ENCODE measurements at places on chromosomes 2 and 18.

- no peak for DNase-seq
Observed at GRCh38 chr18:76713432-76713831, 108.9 kb upstream of the ZNF236 start.

DNA sequence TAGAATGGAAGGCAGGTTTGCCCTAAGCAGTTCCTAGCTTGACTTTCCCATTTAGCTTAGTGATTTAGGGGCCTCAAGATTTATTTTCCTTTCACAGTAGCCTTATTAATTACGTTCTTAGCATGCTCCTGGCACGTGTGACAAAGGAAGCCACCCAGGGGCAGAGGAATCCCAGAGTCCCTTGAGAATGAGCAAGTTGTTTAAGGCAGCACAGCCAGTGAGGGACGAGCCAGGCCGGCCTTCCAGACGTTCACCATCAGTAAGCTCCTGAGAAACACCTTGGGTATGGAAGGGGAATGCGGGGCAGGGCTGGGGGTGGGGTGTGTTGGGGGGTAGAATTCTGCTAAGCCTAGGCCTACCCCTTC is 76.3 kb downstream of the SOWAHC start:
- DNase-seq = no peak

- no peak for DNase-seq
Observed at GRCh38 chr2:24490181-24490689, 819 bp upstream of the NCOA1 start.

DNA sequence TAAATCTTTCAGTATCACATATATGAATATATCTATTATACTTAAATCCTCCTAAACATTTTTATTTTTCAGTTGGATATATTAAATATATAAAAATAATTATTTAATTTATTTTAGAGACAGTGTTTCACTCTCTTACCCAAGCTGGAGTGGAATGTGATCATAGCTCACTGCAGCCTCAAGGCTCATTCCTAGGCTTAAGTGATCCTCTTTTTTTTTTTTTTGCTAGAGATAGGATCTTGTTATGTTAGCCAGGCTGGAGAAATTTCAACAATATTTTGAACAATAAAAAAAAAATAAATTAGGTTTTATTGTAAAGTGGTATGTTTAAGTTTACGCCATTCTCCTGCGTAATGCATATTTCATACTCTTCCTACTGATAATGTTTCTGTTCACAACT is 4.2 kb downstream of the SPAST start:
- DNase-seq = no peak

- DNase-seq = peak; percentile 24
Observed at GRCh38 chr18:649341-649740, 8.1 kb upstream of the TYMS start.

GRCh38 chr18:26741048-26741447 is 124.5 kb downstream of the AQP4 start:
- no peak for DNase-seq

DNA sequence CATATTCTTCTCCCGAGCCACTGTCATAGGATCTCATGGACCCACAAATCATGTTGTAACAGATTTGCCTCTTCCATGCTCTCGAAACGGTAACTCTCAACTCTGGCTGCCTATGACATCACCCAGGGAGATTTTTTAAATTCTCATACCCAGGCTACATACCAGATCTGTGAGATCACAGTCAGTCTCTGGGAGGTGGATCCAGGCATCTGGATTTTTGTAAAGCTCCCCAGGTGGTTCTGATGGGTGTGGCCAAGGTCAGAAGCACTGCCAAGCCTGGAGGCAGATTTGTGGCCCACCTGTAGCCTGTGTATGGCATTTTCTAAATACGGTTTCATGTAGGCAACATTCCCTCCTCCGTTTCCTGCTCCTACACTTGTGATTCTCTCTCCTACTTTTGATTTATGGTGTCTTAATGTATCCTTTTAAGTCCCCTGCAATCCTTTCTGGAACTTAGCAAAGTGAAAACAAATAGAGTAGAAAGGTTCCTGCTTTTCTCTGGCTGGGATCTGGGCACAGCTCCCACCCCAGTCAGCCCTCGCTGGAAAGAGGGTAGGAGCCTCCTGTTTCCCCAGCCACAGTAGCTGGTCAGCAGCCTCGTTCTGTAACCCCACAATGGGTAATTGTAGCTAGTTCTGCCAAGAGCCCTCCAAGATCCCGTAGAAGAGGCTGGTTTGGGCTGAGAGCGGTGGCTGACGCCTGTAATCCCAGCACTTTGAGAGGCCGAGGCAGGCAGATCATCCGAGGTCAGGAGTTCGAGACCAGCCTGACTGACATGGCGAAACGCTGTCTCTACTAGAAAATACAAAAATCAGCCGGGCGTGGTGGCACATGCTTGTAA is 96.2 kb downstream of the KLHL29 start:
- DNase-seq = peak; percentile 59

- no peak for DNase-seq
Observed at GRCh38 chr2:172702451-172702850, 33.2 kb upstream of the RAPGEF4 start.

GRCh38 chr2:85794491-85795121 is 40.8 kb downstream of the ATOH8 start:
- DNase-seq = no peak

DNA sequence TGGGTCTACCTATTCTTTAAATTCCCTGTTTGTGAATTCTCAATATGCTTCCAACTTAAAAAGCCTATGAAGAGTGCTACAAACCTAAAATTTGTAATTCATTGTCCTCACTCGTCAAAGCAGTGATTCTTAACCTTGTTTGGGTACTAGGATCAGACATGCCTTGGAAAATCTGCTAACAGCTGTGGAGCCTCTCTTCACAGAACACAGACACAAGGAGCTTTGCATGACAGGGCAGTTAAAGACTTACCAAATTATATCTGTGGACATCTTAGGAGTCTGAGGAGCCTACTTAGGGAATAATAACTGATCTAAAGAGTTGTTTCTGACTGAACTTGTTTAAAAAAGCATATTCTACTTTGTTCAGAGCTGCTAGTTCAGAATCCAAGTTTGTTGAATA is 38.1 kb downstream of the TMEM87B start:
- no peak for DNase-seq

DNA sequence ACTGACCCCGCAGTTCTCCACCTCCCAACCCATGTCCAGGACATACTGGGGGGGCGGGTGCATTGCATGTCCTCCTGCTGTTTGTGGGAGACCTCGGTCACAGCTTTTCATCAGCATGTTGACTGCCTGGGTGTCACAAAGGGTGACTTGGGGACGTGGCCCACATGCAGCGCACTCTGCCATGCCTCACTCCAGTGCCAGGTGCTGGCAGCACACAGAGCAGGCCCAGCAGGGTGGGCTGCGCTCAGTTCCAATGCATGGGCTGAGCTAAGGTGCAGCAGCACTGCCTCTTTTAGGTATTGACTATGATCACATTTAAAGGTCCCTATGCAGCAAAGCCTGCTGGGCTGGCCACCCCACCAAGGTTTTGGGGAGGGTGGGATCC is 261.9 kb upstream of the SALL3 start:
- DNase-seq = no peak

GRCh38 chr2:41711736-41712135 is 336.1 kb upstream of the PKDCC start:
- no peak for DNase-seq

GRCh38 chr2:96656540-96656939 is 14.0 kb downstream of the FER1L5 start:
- DNase-seq = no peak

- no peak for DNase-seq
Observed at GRCh38 chr2:216690853-216691741, 4.3 kb downstream of the IGFBP5 start.
